ENCODE measurements at places on chromosomes 5 and 9.

DNA sequence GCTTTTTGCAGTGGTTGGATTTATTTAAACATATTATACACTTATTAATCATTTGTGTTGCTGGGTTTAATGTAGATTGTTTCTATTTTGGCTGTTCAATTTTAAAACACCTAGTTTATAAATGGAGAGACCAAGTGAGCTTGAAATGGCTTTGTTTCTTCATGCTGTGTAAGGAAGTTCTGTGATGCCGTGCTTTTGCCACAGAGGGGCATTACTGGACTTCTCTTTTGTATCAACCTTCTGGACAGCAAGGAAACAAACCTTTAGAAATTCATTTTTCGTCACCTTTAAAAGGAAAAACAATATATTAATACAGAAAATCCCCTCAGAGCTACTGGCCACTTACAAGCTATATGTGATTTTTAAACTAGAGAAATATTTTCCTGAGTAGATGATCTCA lies 81.9 kb downstream of the DMRTA1 start:
- peak; percentile 4 for DNase-seq

- no peak for DNase-seq
Observed at GRCh38 chr5:140631036-140631417, 1.9 kb downstream of the CD14 start.

- DNase-seq: no peak
Observed at GRCh38 chr5:136155078-136155477, 22.4 kb downstream of the SMAD5 start.

DNA sequence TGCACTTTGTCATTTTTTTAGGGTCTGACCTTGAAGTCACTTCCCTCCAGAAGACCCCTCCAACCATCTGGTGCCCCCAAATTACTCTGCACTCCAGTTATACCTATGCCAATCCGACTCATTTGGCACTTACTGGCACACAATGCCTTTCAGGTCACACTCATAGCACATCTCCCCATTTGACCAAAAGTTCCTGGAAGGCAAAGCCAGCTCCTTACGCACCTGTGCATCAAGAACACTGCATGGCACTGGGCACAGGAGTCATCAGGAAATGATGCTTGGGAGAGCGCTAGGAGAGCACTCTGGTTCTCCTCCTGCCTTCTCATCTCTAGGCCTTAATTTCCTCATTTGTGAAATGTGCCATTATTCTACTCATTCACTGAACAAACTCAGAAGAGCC lies 2.9 kb downstream of the TNIP1 start:
- no peak for DNase-seq

DNA sequence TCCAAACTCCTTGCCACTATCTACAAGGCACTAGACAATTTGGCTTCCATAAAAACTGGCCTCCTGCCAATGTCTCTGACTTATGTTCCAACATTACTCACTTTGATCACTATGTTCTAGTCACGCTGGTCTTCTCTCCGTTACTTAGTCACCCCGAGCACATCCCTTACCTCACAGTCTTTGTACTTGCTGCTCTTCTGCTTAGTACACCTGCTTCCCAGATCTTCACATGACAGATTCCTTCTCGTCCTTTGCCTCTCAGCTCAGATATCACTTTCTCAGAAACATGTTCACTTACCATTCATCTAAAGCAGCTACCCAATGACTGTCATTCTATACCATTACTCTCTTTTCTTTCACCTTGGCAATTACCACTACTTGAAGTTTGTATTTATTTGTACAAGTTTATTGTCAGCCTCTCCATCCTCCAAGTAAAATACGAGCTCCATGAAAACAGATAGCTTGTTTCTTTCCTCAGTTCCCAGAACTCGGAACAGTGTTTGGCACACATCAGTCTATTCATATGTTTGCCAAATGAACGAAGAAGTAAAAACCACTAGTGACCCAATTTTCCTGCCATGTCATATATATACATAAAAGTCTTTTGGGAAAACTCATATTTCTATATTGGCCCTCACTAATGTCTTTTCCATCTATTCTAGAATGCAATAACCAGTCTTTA lies 5.9 kb upstream of the SLC22A5 start:
- peak; percentile 60 for DNase-seq

DNA sequence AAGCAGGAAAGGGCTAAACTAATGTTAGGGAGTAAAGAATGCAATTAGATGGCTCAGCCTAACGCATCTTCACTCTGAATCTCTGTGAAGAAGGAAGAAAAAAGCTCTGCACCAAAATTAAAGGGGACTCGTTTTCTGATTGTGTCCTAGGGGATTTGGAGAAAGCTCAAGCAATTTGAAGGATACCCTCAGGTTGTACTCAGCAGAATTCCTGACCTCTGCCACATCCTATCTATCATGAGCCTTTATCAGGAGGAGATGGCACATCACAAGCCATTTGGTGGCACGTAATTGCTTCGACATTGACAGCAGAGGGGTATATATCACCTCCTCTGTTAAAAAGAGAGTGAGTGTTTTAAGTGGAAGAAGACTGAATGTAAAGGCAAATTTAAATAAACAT lies 32.2 kb upstream of the EBF1 start:
- DNase-seq: no peak

GRCh38 chr9:6955251-6955921 lies 197.6 kb downstream of the KDM4C start:
- no peak for DNase-seq

GRCh38 chr5:150529555-150529954 lies 21.6 kb downstream of the NDST1 start:
- no peak for DNase-seq

DNA sequence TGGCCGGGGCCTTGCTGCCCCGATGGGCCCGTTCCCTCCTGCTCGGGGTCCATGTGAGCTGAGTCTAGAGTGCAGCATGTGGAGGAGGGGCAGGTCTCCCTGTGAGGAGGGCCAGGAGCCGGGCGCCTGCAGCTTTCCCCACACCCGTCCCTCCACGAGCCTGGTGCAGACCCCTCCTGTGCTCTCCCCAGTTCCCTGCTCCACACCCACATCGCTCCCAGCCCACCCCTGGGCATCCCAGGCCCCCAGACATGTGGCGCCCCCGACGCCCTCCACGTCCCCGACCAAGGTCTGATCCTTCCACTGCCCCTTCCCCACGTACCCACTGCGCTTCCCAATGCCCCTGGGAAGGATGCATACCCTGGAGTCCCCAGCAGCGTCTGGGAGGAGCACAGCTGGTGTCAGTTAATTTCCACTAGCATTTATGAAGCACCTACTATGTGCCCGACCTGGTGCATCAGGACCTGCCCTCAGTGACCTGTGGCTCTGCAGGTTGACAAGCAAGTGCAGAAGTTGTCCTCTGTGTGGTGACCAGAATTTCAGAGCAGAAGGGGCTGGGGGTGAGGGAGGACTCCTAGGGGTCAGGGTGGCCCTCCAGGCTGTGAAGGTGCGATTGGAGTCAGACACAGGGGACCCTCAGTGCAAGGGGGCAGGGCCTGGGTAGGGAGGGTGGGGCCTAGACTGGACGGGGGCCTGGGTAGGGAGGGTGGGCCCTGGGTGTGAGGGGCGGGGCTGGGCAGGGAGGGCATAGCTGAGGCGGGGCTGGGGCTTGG lies 10.8 kb upstream of the SLC6A18 start:
- no peak for DNase-seq

GRCh38 chr9:114146735-114147134 lies 8.6 kb upstream of the COL27A1 start:
- DNase-seq: no peak

DNA sequence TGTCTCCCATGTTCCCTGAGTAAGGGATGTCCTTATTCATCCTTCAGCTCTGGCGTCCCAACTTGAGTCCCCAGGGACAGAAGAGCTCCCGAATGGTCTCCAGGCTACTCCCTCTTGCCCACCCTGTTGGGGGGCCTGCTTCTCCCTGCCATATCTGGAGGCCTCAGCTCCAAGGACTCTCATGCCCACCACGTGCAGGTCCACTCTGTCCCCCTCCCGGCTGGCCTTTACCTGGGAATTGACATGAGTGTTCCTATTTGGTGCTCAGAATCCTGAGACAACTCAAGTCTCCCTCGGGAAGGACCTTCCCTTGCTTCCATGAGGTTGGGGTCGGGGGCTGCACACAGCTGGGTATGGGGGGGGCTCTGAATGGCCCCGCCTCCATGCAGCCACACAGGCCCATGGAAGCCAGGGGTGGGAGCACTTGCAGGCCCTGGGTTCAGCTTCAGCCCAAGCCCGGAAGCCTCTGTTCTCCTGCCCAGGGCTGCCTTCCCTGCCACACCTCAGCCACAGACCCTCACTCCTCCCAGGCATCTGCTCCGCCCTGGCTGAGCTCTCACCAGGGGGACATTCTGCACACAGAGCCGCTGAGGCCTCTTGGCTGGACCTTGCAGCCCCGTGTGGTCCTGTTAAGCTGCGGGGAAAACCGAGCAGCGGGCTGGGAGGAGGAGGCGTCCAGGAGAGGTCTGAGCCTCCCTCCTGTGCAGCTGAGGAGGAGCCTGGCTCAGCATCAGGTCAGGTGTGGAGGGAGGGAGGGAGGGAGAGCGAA lies 121.9 kb downstream of the PHF2 start:
- DNase-seq: no peak

DNA sequence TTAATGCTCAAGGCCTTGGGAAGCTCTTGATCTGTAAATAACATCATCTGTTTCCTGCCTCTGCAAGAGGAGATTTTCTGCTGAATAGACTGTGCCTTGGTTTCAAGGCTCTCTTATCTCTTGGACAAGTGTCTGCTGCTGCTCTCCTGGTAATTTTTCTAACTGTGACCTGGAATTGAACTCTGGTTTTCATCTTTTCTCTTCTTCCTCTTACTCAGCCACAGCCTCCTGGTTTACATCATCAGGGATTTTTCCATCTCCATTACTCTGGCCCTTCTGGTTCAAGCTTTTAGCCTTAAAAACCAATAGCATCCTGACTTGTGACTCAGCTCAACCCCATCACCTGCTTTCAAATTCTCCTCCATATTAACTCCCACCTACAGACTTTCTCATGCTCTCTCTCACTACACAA lies 49.6 kb upstream of the ITGA1 start:
- DNase-seq: no peak

GRCh38 chr5:39190311-39191102 lies 28.9 kb downstream of the FYB1 start:
- DNase-seq: no peak

GRCh38 chr5:38724301-38725030 lies 121.3 kb upstream of the OSMR start:
- no peak for DNase-seq

GRCh38 chr5:1011741-1012312 lies 3.2 kb downstream of the NKD2 start:
- DNase-seq: no peak

- no peak for DNase-seq
Observed at GRCh38 chr9:84154320-84154719, 173.7 kb downstream of the RMI1 start.

DNA sequence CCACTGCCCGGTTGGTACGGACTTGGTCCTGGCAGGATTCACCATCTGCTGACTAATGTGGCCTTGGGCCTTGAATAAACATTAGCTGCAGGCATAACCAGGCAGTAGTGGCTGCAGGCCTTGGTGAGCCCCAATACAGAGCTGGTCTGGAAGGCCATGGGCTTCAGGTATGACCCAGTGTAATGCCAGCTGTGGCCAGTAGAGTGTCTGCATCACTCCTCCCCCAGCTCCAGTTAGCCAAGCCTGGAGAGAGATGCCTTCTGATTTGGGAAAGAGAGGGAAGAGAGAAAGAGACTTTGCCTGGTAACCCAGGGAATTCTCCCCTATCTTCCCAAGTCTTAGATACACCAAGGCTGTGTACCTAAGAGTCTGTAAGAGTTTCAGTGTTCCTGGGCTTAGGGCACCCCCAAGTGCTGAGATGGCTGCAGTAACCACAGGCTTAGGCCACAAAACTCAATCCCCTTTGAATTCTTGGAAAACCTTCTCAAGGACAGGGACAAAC lies 5.6 kb upstream of the C5 start:
- no peak for DNase-seq

GRCh38 chr9:119675951-119676350 lies 306.7 kb upstream of the BRINP1 start:
- DNase-seq: no peak

DNA sequence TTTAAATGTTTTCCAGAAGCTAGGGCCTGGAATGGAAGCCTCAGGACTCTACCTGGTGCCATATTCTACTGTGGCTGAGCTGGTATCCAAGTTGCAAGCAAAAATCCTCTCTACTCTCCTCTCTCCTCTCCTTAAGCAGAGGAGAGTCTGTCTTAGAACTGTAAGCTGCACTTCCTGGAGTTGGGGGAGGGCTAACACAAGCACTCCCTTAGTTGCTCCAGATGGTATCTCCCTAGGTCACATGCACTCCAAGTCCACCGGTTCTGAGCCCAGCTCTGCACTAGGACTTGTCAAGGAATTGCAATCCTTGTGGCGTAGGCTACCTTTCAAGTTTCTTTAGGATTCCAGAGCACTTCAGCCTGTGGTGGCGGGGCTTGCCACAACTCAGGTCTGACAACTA lies 513.9 kb upstream of the RGMB start:
- no peak for DNase-seq

DNA sequence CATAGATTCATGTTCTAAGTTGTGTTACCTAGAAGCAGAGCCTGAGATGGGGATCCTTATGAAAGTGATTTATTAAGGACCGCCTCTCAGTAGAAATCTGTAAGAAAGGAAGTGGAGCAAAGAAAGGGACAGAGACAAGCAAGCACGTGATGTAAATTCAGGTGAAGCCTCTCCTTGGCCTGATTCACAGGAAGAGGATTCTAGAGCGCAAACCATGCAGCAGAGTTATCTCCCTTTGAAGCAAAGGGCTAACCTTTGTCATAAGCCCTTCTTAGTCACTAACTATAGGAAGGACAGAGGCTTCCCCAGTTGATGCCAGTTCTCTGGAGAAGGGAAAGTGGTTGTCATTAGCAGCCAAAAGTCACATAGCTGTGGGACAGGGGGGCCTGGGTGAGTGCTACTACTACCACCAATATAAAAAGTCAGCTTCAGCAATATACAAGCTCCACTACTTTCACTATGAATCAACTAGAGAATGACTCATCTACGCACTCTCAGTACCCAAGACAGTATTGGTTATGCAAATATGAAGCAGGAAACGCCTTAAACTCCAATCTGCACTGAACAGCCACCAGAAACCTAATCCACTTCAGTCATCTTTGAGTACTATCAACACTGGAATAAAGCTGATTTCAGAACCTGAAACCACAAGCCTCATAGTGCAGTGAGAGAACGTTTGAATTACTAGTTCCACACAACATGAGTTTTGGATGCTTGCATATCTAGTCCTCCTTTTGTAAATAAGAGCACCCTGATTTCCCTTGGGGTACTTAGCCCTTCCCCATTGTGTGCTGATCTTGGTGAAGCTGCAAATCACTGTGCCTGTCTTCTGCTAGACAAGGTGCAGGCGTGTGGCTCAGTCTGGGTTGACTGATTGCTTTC lies 162.7 kb downstream of the ZNF608 start:
- peak; percentile 60 for DNase-seq

DNA sequence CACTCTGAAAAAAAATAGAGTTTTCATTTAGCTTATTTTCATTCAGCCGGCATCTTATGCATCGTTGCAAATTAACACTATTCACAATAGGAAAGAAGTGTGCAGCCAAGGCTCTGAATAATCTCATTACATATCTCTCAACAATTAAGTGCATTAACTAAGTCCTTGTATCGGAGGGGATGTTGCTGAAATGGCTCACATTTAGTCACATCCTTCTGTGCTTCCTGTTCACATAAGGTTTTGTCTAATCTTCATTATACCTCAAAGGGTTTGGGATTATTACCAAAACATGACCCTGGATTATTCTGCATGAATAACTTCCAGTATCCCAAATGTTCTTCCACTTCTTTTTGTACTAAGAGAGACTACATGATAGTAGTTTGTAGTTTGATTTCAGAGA lies 278.0 kb upstream of the GRIA1 start:
- DNase-seq: no peak

GRCh38 chr9:16033921-16034691 lies 481.3 kb downstream of the CCDC171 start:
- no peak for DNase-seq

All from AG04449 (cell line).